ENCODE measurements at places on chromosomes 11 and 22.
A peak's percentile ranks its signal among the peaks of the same experiment; 100 is the strongest.

DNA sequence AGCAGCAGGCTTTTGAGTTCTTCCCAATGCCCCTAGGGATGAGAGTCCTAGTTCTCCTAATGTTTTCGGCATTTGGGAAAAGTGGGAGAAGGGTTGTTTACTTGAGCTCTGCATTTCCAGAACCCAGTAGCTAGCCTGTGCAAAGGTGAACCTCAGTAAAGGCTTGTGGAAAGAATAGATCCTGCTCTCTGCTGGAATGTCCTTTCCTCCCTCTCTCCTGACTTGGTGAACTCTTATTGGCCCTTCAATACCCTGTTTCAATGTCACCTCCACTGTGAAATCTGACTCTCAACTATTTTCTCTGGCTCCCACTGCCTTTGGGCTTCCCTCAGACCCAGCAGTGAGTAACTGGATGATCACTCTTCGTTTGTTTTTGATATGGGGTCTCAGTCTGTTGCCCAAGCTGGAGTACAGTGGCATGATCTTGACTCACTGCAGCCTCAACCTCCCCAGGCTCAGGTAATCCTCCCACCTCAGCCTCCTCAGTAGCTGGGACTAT, 2.4 kb upstream of the UVRAG start:
- DNase-seq: no peak
- no peak overlapping the region for H3K4me3 ChIP-seq
- H3K36me3 ChIP-seq: no peaks in the 10 kb centered on the region
- H3K4me1 ChIP-seq: peaks cover 28% of the 10 kb centered on the region
- no peak overlapping the region for H3K27ac ChIP-seq

GRCh38 chr11:4626207-4627099, 10.8 kb upstream of the OR51D1 start:
- H3K4me3 ChIP-seq: no peak overlapping the region
- H3K36me3 ChIP-seq: no peaks in the 10 kb centered on the region
- peak; percentile 74 for DNase-seq

GRCh38 chr22:25749420-25750169, 7.6 kb downstream of the MYO18B start:
- no peaks in the 10 kb centered on the region for H3K4me1 ChIP-seq
- no peak for DNase-seq
- no peaks in the 10 kb centered on the region for H3K36me3 ChIP-seq
- no peak overlapping the region for H3K4me3 ChIP-seq

DNA sequence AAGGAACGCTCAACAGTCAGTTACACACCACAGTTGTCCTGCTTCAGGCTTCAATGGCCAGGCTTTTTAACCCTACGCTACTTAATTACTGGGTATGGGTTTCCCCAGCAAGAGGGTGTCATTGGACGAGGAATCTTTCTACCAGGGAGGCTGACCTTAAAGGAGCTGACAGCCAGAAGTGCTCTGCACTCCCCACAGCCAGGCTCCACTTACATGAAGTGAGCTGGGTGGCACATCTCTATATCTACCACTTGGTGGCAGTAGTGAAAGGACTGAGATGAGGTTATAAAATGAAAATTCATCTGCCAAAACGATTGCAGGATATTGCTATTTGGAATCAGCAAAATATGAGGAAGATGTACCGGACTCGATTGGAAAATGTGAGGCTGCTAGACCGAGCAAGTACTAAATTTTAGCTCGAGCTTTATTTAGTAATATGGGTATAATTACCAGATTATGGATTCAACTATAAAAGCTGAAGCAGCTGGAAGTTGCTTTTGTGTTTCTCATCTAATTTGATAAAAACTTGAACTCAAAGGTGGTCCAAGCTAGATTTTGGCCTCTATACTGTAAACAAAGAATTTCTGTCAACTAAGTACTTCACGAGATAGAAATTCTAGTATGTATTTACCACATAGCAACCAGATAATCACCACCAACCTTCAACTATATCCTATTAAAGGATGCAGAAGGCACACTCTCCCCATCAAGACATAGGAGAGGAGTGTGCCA, 53.9 kb upstream of the CEP126 start:
- H3K36me3 ChIP-seq: no peaks in the 10 kb centered on the region
- no peak overlapping the region for H3K27ac ChIP-seq
- DNase-seq: no peak
- H3K4me1 ChIP-seq: peaks cover 19% of the 10 kb centered on the region
- no peak overlapping the region for H3K4me3 ChIP-seq

- H3K36me3 ChIP-seq: no peaks in the 10 kb centered on the region
- no peak for DNase-seq
- no peak overlapping the region for H3K27ac ChIP-seq
- no peaks in the 10 kb centered on the region for H3K4me1 ChIP-seq
These were observed 243.5 kb downstream of the BUD13 start for GRCh38 chr11:116529271-116529670.

- no peak overlapping the region for H3K4me3 ChIP-seq
- H3K4me1 ChIP-seq: no peaks in the 10 kb centered on the region
- no peak overlapping the region for H3K27ac ChIP-seq
These were observed 1.1 kb upstream of the APOA1 start for GRCh38 chr11:116838321-116839084.

DNA sequence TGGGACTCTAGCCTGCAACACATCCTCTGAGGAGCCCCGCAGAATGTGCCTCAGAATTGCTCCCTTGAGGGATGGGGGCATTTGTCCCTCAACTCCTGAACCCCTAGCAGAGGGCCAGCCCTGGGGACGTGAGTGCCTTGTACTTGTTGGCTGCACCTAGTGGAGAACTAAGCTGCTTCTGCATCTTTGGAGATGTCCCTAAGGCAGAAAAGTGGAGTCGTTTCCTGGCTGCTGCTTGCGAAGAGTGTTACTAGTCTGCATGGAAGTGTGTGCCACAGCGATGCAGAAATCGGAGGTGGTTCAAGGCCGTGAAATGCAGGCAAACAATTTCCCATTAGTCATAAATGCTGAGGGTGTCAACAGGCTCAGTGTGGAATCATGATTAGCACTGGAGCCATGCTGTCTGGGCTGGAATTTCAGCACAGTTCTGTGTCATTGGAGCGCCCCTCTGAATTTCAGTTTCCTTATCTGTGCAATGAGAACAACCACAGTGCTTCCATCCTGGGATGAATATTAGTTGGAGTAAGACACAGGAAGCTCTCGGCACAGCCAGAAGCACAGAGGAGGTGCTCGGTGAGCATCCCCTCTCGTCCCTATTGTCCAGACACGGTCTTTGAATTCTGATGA, 56.5 kb downstream of the MIAT start:
- peaks cover 5% of the 10 kb centered on the region for H3K36me3 ChIP-seq
- H3K4me1 ChIP-seq: no peaks in the 10 kb centered on the region
- no peak for DNase-seq
- H3K27ac ChIP-seq: no peak overlapping the region
- no peaks in the 10 kb centered on the region for H3K27me3 ChIP-seq
- H3K4me3 ChIP-seq: no peak overlapping the region

- no peak for DNase-seq
- H3K4me3 ChIP-seq: no peak within 1 kb of the TSS
- H3K36me3 ChIP-seq: no peaks in the 10 kb centered on the region
- no peaks in the 10 kb centered on the region for H3K4me1 ChIP-seq
- H3K27me3 ChIP-seq: peaks cover 68% of the 10 kb centered on the region
These were observed at the start of gene RTN4RL2 for GRCh38 chr11:57460022-57460757. RTN4RL2 (plus strand) TSS chr11:57460528; CDS start chr11:57460866, 338 bp downstream.

DNA sequence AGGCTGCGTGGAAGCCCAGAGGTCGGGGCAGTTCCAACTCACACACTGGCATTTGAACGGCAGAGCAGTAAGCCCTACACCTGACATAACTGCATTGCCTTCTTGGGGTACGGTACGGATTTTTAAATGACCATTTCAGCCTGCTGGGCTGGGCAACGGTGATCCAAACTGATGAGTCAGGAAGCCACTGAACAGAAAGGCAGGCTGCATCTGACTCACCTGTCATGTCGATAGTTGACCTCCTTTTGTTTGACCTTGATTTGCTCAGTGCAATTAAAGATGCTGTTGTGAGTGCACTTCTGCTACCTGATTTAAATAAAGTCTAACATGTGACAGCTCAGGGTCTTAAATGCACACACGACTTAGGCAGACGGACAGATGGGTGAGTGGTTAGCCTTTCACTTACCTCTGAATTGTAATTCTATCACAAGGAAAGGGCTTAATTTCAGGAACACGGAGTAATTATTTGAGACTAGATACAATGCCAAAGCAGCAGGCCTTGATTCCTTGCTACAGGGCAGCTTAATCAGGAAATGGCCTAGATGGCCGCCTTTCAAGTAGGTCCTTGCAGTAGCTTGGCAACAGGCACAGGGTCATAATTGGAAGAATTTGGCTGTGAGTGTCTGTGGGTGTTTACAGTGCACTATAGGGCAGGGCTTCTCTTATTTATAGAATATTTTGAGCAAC, 52.2 kb downstream of the BMAL1 start:
- H3K27me3 ChIP-seq: no peaks in the 10 kb centered on the region
- DNase-seq: no peak
- H3K27ac ChIP-seq: no peak overlapping the region
- H3K4me3 ChIP-seq: no peak overlapping the region

- H3K36me3 ChIP-seq: no peaks in the 10 kb centered on the region
- no peak for DNase-seq
- H3K27ac ChIP-seq: no peak within 1 kb of the TSS
- H3K4me3 ChIP-seq: no peak within 1 kb of the TSS
- no peaks in the 10 kb centered on the region for H3K27me3 ChIP-seq
These were observed at the start of gene SCGB2A2 for GRCh38 chr11:62269654-62270278. SCGB2A2 (plus strand) TSS chr11:62270158; CDS start chr11:62270217, 59 bp downstream.

GRCh38 chr22:46064966-46065666, 85.2 kb upstream of the PPARA start:
- H3K27me3 ChIP-seq: no peaks in the 10 kb centered on the region
- peak overlapping the region; percentile 30 for H3K4me3 ChIP-seq
- no peaks in the 10 kb centered on the region for H3K36me3 ChIP-seq
- peak overlapping the region; percentile 99 for H3K27ac ChIP-seq
- peak; percentile 69 for DNase-seq

- no peak overlapping the region for H3K4me3 ChIP-seq
- no peak overlapping the region for H3K27ac ChIP-seq
- H3K4me1 ChIP-seq: peaks cover 6% of the 10 kb centered on the region
- no peaks in the 10 kb centered on the region for H3K36me3 ChIP-seq
- no peaks in the 10 kb centered on the region for H3K27me3 ChIP-seq
- no peak for DNase-seq
These were observed 1.6 kb upstream of the LGALS2 start for GRCh38 chr22:37581504-37581903.

DNA sequence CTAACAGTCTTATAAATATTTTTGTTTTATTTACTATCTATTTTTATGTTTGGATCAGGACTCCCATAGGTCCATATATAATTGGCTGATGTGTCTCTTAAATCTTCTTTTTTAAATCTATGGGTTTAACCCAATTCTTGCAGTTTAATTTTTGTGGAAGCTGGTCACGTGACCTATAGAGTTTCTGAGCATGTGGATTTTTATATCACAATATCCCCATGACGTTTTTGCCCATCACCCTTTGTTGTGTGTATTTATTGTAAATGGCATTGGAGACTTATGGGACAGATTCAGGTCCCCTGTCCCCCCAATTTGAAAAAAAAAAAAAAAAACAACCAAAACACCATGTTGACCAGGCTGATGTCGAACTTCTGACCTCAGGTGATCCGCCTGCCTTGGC, 78.8 kb upstream of the PRODH start:
- DNase-seq: no peak
- H3K27ac ChIP-seq: no peak overlapping the region
- no peaks in the 10 kb centered on the region for H3K27me3 ChIP-seq
- no peak overlapping the region for H3K4me3 ChIP-seq
- no peaks in the 10 kb centered on the region for H3K4me1 ChIP-seq
- H3K36me3 ChIP-seq: no peaks in the 10 kb centered on the region

DNA sequence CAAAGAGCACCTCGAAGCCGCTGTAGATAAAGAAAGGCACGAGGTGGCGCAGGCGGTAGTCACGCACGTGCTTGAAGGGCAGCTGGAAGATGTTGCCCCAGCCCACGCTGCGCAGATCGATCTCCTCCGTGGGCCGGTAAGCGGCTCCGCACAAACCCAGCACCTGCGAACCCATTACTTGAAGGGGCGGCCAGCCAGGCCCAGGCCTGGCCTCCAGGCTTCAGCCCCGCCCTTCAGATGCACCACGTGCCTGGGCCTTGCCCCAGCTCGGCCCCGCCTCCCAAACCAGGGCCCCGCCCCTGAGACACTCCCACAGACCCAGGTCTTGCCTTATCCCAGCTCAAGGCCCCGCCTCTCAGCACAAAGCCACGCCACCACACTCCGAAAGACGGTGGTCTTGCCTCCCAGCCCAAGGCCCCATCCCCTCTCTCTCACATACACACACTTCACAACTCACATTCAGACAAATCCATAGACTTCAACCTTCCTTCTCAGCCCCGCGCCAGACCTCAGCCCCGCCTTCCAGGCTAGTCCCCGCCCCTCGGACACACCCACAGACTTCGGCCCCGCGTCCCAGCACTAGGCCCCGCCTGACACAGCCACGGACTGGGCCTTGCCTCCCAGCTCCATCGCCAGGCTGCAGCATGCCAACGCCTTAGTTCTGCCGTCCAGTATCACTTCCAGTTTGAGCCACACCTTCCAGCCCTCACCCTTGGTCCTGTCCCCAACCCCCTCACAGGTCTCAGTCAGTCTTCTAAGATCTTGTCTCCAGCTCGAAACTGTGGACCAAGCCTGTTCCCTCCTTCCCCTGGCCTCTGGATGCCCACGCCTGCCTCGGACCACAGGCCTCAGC, 7.0 kb downstream of the UNC93B1 start:
- no peak overlapping the region for H3K4me3 ChIP-seq
- H3K27me3 ChIP-seq: no peaks in the 10 kb centered on the region
- H3K27ac ChIP-seq: no peak overlapping the region
- H3K36me3 ChIP-seq: no peaks in the 10 kb centered on the region

DNA sequence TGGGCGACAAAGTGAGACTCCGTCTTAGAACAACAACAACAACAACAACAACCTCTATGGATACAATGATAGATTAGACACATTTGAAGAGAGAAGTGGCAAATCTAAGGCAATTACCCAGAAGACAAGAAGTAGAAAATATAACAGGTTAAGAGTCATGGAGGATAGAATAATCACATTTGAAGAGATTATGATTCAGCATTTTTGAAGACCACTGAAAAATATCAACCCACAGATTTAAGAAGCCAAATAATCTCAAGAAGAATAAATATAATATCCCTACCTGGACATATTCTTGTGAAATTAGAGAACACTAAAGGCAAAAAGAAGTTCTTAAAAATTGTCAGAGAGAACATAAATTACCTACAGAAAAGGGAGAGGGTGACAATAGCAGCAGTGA, 7.9 kb downstream of the LDHC start:
- no peaks in the 10 kb centered on the region for H3K36me3 ChIP-seq
- no peak overlapping the region for H3K27ac ChIP-seq
- H3K4me1 ChIP-seq: no peaks in the 10 kb centered on the region
- no peak for DNase-seq
- no peaks in the 10 kb centered on the region for H3K27me3 ChIP-seq

DNA sequence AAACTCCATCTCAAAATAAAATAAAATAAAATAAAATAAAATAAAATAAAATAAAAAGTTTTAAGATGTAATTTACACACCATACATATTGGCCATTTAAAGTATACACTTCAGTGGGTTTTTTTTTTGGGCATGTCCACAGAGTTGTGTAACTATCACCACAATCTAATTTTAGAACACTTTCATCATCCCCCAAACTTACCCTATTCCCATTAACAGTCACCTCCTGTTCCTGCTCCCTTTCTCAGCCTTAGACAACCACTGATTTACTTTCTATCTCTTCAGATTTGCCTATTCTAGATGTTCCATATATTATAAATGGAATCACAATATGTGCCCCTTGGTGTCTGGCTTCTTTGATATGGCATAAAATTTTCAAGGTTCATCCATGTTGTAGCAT, 4.6 kb upstream of the ACER3 start:
- peaks cover 6% of the 10 kb centered on the region for H3K4me1 ChIP-seq
- H3K27me3 ChIP-seq: no peaks in the 10 kb centered on the region
- H3K36me3 ChIP-seq: no peaks in the 10 kb centered on the region
- DNase-seq: no peak
- no peak overlapping the region for H3K4me3 ChIP-seq

- DNase-seq: no peak
- H3K27ac ChIP-seq: no peak overlapping the region
- no peak overlapping the region for H3K4me3 ChIP-seq
- H3K27me3 ChIP-seq: no peaks in the 10 kb centered on the region
These were observed 9.8 kb upstream of the ASCL2 start for GRCh38 chr11:2280208-2280607.
